ENCODE measurements at places on chromosomes 16 and 17.

- no peak for DNase-seq
Observed at GRCh38 chr16:17072104-17072503, 398.7 kb downstream of the XYLT1 start.

DNA sequence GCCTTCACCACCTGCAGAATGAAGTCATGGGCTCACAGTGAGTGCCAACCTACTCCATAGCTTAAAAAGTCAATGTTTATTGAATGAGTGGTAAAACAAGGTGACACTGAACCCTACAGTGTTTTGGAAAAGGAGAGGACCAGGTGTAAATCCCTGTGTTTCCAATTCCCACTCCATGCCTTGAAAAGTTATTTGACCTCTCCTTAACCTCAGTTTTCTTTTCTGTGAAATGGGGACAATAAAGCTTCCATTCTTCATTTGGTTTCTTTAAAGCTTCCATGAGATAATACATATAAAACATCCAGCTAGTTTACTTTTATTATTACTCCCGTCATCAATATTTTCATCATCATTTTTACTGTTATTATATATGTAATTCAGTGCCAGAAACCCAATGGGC, 48.0 kb upstream of the ACSM2B start:
- DNase-seq: no peak

DNA sequence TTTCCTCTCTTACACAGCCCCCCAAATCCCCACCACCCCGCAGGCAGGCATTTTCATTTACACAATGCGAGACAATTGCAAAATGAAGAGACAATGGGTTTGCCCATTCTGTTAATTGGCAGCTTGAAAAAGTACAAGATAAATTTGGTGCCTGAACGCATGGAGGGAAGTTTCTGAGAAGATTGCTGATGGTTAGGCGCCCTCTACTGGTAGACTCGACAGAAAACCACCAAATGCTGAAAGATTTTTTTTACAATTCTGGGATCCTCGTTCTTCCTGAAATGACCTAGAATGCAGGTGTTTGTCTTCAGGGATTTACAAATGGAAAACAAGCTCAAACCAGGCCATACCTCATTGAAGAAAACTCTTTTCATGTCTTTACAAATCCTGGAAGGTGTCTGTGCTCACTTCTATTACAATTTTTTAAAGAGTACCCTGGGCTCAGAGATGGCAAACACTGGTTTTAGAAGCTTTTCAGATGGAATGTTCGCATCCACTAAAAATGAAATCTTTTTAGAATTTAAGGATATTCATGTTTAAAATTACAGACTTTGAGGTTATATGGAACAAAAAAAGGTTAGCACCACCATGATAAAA, 338.5 kb downstream of the PMP22 start:
- no peak for DNase-seq

DNA sequence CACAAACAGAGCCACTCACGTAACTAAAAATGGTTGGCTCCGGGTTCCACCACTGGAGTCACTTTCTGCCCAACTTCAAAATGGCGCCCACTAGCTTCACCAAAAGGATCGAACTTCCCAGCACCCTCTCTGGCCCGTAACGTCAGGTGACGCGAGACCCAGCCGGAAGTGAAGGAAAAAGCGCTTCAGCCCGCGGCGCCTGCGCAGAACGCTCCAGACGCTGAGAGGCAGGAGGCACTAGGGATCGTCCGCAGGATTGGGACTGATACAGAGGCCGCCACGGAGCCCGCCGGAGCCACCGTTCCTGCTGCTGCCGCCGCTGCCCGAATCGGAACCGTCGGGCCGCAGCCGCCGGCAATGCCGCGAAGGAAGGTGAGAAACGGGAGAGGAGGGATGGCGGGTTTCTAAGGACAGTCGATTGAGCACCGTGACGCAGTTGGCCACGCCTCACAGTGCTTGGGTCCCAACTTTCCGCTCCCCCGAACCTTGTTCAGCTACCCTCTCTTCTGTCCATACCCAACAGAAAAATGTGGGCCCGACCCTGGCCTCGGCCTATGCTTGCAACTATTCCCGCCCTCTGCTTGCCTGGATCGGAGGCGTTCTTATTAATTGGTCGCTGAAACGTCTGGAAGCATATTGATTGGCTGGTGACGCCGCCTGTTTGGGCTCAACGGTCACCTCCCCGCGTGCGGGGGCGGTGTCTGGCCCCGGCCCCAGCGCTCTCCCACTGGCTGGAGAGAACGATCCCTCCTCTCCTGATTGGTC, at the start of gene KAT7:
KAT7 (plus strand) TSS at position 204 of the 765 bp plus-strand sequence; CDS start at position 358, 154 bp downstream.
- peak; percentile 97 for DNase-seq

- no peak for DNase-seq
Observed at GRCh38 chr16:3608069-3608468, 3.3 kb downstream of the SLX4 start.

DNA sequence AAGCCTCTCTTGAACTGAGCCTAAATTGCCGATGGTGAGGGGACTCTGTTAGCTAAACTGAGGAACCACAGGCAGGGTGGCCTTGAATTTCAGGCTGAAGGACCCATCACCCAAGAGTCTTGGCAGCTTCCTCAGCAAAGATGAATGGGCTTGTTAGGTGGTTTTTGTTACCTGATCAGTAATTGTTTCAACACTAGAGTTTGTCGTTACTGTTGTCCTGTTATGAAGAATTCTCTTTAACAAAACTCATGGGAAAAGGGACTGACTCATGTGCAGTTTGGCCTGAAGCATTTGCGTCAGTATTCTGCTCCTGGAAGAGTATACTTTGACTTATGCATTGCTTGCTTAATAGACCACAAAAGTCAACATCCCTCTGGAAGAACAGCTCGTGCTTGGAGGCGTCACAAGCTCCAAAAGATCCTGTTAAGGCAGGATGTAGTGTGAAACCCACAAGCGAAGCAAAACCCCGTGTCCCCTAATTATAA, 206.0 kb downstream of the IRX3 start:
- DNase-seq: no peak

- no peak for DNase-seq
Observed at GRCh38 chr16:51968749-51969148, 578.2 kb downstream of the TOX3 start.

DNA sequence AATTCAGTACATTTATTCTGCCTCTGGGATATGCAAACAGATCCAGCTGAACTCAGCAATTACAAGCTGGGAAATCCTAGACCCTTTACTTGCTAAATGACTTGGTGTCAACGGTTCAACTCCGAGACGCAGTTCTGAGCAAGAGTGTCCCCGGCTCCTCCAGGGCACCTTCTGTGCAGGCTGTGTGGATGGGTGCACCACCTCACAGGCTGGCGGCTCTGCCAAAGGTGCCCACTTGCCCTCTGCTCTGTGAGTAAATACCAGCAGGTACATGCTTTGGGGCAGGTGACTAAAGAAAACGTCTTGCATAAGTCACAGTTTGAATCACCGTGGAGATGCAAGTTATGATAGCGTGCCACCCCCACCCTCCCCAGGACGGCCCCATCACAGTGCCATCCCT, 23.3 kb downstream of the MAP1LC3B start:
- no peak for DNase-seq

DNA sequence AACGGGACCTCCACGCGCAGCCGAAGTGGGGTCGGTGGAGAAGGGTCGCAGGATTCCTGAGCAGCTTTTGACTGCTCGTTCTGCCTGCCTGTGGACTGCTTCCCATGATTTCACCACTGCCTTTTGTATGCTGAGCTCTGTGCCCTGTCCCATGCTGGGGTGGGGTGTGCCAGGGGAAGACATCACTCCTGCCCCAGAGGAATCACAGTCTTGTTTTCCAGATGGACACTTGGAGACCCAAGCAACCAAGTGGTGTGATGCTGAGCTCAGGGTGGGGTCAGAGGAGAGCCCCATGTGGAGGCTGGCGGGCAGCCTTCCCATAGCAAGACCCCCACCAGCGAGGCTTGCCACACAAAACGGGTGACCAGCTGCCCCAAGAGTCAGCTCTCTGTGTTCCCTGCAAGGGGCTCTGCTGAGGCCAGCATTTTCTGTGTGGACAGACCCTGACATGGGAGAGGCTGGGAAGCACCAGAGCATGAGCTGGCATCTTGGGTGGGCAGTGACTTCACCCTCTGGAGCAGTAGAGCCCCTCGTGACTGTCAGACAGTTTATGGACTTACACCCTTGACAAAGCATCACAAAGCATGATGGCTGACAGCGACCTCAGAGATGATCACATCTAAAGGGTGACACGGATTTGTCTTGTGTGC, 111.9 kb downstream of the GNAO1 start:
- no peak for DNase-seq

DNA sequence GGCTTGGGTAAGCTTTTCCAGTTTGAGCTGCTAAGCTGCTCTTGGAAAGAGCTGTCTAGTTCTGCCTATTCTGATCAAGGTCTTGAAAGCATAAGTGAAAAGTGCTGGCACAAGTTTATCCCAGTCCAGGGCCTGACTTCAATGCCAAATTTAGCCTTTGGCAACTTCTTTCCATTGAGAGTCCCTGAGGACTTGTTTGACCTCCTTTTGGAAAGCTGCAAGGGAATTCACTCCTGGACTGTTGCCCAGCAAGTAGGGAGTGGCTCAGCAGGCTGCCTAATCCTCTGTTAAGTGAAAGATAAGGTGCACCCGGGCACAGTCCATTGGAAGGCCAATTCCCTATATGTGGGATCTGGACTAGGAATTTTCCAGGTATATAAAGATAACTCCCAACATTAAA, 16.0 kb upstream of the TANC2 start:
- DNase-seq: no peak

DNA sequence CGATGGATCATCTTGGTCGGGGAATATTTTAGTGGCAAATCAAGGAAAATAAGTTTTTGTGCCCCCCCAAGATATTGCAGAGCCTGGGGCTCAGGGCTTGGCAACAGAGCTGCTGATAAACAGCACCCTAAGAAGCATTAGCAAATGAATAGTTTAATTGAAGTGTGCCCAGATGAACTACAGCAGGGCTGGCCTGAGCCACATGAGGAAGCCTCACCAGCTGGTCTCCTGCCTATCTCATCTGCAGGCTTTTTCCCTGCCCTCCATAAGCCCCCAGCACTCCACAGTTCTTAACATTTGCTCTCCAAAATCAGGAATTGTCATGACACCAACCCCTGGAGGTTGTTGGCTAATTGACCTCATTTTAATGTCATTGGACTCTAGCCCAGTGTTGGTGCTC, 480.2 kb downstream of the HS3ST3B1 start:
- no peak for DNase-seq

GRCh38 chr17:37825851-37826250, 81.0 kb upstream of the HNF1B start:
- no peak for DNase-seq

- no peak for DNase-seq
Observed at GRCh38 chr17:5675625-5676421, 91.5 kb upstream of the NLRP1 start.

- no peak for DNase-seq
Observed at GRCh38 chr17:35664685-35665084, 66.8 kb upstream of the RASL10B start.

DNA sequence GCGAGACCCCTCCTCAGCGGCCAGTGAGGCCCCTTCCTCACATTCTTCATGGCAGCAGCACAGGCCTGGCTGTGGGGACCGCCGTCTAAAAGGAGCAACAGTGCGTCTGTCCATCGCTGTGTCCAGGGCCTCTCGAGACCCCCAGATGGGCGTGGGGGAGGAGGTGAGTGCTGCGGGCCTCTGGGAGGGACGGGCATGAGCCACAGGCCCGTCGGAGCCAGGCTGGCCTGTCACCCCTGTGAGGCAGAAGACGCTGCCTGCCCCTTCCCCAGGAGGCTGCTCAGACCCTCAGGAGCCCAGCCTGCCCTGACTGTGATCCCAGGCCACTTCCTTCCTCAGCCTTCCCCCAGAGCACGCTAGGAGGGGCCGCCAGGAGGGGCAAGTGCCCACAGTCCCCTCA, 2.1 kb upstream of the PYCR1 start:
- DNase-seq: no peak

GRCh38 chr17:81339191-81339533, 44.1 kb upstream of the SLC38A10 start:
- DNase-seq: no peak

GRCh38 chr16:53511403-53512280, 8.6 kb upstream of the AKTIP start:
- no peak for DNase-seq

- no peak for DNase-seq
Observed at GRCh38 chr16:27238016-27238587, 30.5 kb downstream of the NSMCE1 start.

- no peak for DNase-seq
Observed at GRCh38 chr16:3832668-3833067, 47.8 kb downstream of the CREBBP start.

DNA sequence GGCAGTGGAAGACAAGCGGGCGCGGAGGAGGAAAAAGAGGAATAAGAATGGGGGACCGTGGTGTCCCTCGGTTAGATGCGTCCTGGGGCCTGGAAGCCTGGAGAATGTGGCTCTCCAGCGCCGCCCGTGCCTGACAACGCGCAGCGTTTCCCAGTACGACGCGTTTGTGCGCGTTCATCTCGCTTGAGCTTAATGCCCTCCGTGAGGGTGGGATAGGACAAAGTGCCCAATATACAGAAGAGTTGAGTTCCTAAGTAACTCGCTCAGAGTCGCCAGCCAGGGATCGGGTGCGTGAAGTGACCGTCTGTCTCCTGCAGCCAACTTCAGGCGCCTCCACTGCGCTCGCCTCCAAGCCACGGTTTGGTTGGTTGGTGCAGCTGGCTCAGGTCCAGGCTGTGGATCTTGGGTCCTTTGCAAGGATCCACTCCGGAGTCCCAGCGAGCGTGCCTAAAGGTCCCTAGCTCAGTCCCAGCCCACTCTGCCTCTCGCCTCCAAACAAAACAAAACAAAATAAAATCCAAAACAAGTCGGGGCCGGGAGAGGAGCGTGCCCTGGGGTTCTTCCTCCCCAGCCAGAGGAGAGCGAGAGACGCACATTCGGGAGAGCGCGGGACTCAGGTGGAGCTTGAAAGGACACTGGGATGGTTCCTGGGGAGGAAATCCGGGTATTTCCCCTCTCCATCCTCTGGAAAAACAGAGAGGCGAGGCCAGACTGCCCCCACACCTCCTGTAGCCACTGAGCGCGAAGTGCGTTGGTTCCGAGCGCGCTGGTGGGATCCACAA, 974 bp downstream of the GALR2 start:
- no peak for DNase-seq

DNA sequence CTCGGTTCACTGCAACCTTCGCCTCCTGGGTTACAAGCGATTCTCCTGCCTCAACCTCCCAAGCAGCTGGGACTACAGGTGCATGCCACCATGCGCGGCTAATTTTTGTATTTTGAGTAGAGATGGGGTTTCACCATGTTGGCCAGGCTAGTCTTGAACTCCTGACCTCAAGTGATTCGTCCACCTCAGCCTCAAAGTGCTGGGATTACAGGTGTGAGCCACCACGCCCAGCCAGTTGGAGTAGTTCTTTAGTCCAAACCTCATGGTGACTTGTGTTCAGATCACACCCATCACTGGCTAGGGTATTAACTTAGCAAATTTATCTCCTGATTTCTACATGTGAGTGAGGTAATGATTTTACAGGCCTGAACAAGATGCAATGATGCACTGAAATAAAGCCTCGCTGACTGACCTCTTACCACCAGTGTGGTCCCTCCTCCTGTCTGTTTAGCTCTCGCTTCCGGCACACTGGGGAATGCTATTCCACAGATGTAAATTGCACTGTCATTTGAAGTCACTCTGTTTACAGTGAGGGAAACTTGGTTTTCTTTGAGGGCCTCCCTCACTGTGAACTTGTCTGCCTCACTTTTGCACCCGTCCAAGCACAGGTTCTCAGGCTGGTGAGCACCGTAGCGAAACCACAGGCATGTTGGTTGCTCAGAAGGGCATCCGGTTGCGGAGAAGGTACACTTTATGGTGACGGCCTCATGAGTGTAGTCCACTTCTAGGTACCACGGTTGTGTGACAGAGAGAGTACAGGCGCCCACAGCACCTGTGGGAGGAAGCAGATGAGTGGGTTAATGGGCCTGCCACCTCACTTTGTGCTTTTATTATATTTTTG, 5.5 kb downstream of the IGSF6 start:
- DNase-seq: no peak
